Testis (tissue), 5 donors: ENCODE measurements at places on chromosomes 16 and 17.

DNA sequence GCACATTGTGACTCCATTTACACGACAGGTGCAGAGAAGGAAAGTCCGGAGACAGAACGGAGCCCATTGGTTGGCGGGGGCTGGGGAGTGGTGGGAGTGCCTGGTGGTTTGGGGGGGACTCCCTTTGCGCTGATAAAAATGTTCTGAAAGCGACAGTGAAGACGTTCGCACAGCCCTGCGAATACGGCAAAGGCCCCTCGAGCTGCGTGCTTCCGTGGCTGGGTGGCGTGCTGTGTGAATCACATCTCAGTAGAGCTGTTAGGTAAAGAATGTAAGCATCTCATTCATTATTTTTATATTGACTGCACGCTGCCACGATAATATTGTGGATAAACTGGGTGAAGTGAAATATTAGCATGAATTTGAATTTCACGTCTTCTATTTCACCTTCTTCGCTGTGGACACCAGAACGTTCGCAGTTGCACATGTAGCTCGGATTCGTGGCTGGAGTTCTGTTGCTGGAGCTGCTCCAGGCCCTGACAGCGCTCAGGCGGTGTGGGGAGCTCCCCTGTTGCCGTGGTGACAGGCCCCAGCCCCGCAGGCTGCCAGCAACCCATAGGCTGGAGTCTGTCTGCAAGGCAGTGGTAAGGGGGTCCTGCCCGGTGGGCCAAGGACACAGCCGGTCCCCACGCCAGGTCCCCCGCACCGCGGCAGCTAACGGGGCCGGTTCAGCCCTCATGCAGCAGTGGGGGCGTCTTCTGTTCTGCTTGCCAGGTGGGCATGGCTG lies 44.6 kb downstream of the SOX8 start:
- DNase-seq, result no peak

- DNase-seq, result no peak
Observed at GRCh38 chr16:50744881-50745280, 3.0 kb downstream of the CYLD start.

GRCh38 chr17:46730679-46731078 lies 87.8 kb downstream of the WNT3 start:
- no peak for DNase-seq

DNA sequence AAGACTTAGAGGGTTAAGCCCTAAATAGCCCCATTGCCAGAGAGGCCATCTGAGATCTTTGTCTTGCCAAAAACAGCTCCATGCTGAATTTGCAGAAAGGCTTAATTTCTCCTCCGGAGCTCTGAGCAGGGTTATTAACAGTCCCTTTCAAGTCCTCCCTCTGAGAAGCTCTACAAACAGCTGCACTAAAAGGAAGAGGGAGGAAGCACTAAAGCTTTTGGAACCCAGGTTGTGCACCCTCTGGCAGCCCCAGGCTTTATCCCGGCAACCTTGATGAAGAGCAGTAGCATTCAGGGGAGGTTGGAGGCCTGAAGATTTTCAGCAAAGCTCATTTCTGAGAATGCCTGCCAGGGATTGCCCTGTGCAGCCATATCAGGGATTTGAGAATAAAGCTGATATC lies 554.7 kb downstream of the RBFOX1 start:
- DNase-seq, result no peak

DNA sequence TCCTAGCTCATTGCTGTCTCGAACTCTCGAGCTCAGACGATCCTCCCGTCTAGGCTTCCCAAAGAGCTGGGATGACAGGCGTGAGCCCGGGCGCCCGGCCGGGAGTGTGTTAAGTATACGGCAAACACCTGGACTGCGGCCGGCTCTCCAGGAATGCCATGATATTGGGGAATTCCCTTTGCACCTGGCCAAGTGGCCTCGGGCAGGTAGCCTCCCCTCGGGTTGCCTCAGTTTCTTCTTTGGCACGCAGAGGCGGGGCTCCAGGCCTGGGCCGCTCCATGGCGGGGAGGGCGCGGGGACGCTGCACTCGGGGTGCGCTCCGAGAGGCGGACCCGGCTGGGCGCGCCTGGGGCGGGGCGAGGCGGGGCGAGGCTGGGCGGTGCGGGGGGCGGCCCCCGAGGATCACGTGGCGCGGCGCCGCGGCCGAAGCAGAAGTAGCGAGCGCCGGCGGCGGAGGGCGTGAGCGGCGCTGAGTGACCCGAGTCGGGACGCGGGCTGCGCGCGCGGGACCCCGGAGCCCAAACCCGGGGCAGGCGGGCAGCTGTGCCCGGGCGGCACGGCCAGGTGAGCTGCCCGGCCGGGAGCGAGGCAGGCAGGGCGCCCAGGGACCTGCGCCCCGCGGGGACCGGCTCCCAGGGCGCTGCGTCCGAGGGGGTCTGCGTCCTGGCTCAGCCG lies at the start of gene PLCG2:
PLCG2 (plus strand) TSS at position 431 of the 675 bp plus-strand sequence. CDS start 6,699 bp downstream, outside the sequence.
- peak; percentile 45 for DNase-seq

DNA sequence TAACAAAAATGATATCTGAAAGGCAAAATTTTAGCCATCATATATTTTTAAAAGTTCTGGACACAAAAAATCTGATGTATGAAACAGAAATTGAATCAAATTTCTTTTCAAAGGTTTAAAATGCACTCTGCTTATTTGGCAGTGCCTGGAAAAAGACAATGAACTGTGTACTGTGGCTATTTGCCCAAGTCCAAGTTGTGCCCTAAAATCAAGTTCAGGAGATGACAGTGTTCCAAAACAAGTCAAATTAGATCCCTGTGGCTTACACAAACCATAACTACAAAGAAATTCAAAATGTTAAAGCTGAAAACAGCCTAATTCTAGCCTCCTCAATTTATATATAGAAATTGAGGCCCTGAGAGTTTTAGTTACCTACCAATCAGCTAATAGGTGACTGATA lies 25.6 kb downstream of the CMC2 start:
- DNase-seq, result no peak

- DNase-seq, result no peak
Observed at GRCh38 chr17:17904166-17905035, 67.6 kb upstream of the SREBF1 start.

- no peak for DNase-seq
Observed at GRCh38 chr17:59238906-59239305, 18.6 kb downstream of the GDPD1 start.

DNA sequence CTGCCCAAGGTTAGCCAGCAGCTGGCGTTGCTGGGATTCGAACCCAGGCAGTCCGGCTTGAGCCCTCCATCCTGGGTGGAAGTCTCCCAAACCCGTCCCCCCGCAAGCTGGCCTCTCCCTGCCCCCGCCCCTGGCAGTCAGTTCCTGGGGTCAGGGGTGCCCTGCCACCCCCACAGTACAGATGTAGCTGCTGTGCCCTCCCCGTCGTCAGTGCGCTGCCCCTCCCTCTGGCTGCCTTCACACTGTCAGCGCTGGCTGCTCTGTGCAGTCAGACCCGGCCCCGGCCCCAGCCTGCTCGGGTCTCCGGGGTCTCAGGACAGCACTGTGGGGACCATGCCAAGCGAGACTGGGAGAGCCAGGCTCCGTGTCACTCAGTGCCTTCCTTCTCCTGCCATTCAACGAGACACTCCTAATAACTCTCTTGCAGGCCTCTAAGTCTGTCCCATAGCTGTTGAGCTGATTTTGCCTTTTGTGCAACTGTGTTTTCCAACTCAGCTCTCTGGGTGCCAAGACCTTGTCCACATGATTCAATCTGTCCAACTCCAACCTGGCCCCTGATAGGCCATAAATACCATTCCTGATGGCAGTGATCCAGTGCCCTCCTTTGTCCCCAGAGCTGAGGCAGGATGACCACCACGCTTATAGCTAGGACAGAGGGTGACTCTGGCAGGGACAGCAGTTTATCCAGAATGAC lies 55.5 kb upstream of the IL34 start:
- peak; percentile 54 for DNase-seq

DNA sequence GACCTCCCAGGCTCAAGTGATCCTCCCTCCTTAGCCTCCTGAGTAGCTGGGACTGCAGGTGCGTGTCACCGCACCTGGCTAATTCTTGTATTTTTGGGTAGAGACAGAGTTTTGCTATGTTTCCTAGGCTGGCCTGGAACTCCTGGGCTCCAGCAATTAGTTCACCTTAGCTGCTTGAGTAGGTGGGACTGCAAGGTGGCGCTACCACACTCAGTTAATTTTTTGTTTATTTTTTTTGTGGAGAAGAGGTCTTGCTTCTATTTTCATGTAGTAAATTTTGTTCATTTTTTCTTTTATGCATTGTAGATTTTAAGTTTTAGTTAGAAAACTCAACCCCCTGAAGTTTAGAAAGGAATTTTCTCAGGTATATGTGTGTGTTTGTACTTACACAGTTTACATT lies 21.7 kb downstream of the RNF135 start:
- DNase-seq, result no peak

- no peak for DNase-seq
Observed at GRCh38 chr17:3911271-3912053, 4.8 kb downstream of the P2RX1 start.

DNA sequence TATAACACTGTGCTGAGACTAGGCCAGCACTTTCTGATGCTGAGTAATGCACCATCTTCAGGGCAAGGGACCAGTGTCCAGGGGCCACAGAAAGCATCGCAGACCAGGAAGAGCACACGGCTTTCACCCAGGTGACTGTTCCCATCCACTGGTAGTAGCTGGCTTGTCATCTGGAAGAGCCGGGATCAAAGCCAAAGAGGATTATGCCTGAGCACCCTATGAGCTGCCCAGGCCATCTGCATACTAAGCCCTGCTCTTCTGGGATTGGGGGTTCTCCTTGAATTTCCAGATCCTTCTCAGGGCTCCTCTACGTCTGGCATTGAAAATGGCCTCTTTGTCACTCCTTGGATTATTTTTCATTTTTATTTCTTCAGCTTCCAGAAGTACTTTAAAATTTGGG lies 140.7 kb downstream of the IRX3 start:
- DNase-seq, result no peak

- DNase-seq, result no peak
Observed at GRCh38 chr17:48241131-48241591, 133.6 kb downstream of the SNX11 start.

- DNase-seq, result peak; percentile 90
Observed at GRCh38 chr16:68298907-68299561, 11.7 kb downstream of the SLC7A6OS start.

DNA sequence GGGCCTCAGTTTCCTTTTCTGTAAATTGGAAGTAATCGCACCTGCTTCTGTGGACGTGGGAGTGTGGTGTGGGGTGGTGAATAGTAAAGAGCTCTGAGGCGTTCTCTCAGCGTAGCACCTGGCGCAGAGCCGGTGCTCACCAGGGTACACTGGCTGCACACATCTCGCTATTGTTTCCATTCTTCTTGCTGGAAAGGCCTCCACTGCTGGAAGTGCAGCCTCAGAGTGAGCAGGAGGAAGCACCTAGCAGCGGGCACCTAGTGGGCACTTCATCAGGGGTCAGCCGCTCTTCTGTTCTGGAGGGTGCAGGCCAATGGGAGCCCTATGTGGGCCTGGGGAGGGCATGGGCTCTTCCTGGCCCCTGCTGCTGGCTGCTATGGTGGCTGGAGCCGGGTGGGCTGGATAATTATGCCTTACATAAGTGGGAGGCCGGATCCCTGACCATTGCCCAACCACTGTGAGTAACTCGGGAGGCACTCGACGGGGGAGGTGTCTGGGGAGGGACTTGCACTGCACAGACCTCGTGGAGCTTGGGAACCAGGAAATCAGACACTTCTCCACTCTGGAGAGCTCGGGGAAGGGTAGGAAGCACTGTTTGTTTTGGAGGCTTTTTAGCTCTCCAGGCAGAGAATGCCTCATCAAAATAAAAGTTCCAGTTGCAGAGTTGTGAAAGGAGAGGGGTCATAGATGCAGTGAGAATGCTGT lies 1.7 kb downstream of the MAP2K3 start:
- peak; percentile 87 for DNase-seq

DNA sequence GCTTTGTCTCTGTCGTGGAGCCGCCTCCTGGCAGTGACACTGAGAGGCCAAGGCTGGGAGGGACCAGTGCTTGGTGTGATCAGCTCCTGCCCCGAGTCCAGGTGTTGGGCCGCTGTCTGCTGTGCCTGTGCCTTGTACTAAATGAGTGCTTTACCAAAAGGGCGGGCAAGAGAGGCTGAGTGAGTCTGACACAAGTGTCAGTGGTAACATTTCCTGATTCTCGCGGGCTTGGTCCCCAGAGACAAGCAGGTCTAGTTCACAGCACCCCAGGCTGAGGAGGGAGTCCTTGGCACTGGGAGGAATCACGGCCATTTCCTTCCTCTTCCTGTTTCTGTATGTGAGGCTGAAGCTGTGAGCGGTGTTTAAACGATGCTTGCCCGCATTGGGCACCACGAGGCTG lies 30.2 kb downstream of the PLD6 start:
- no peak for DNase-seq

- no peak for DNase-seq
Observed at GRCh38 chr17:34607917-34608316, 28.5 kb downstream of the TMEM132E start.

DNA sequence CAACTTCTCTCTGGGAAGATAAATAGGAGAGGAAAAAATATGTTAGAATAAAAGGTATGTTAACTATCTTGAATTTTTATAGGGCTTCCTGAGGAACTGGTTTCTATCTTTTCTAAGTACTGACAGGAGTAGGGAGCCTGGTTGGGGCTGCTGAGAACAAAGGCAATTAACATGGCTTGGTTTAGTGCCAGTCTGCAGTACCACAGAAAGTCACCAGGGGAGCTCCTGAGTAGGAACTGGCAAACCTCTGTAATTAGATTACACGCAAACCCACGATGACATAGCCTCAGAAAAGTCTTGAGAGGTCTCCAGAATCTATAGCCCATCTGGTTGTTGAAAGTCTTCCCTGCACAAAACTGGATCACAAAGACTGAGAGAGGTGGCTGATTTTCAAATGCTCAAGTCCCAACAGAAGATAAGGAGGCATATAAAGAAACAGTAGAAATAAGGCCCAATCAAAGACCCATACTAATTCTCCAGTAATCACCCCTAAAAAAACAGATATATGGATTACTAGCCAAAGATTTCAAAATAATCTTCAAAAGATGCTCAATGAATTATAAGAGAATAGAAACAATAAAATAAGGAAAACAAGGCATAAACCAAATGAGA lies 11.7 kb upstream of the CNTNAP4 start:
- DNase-seq, result peak; percentile 33

- no peak for DNase-seq
Observed at GRCh38 chr17:5672815-5673430, 88.6 kb upstream of the NLRP1 start.

DNA sequence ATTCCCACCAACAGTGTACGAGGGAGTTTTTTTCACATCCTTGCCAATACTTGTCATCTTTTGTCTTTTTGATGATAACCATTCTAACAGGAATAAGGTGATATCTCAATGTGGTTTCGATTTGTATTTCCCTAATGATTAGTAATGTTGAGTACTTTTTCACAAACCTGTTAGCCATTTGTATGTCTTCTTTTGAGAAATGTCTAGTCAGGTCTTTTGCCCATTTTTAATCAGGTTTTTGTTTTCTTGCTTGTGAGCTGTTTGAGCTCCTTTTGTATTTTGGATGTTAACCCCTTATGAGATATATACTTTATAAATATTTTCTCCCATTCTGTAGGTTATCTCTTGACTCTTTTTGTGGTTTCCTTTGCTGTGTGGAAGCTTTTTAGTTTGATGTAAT lies 1.9 kb upstream of the KRTAP4-5 start:
- no peak for DNase-seq

- no peak for DNase-seq
Observed at GRCh38 chr17:43430936-43431713, 32.3 kb downstream of the ARL4D start.
